Activated T-cell treated with anti-CD3 and anti-CD28 coated beads, Interleukin-2, amount 50 U/mL, for 24 hours (primary cell): ENCODE measurements at places on chromosomes 2 and 18.

DNA sequence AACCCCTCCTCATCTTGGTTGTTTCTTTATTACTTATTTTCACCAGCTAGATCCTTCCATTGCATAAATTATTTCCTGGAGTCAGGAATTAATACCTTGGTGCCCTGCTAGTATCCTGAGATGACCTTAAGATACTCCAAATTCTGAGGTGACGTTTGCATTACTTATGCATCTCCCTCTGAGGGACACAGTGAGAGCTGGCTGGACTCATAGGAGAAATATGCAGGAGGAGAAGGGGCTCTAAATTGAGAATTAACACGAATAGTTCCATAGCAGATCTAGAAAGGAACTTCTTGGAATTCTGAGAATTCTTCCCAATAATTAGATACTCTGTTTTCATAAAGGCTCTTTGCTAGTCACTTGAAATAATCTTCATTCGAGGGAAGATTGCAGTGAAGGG, 310.6 kb upstream of the ZEB2 start:
- no peak for DNase-seq

- no peak for DNase-seq
Measured at GRCh38 chr2:168920504-168921157, 19.5 kb downstream of the G6PC2 start.

GRCh38 chr2:224722770-224723169, 6.6 kb upstream of the CCDC195 start:
- no peak for DNase-seq

GRCh38 chr2:119449521-119449920, 17.9 kb downstream of the TMEM37 start:
- no peak for DNase-seq

GRCh38 chr2:26483957-26484565, 6.1 kb upstream of the OTOF start:
- no peak for DNase-seq

DNA sequence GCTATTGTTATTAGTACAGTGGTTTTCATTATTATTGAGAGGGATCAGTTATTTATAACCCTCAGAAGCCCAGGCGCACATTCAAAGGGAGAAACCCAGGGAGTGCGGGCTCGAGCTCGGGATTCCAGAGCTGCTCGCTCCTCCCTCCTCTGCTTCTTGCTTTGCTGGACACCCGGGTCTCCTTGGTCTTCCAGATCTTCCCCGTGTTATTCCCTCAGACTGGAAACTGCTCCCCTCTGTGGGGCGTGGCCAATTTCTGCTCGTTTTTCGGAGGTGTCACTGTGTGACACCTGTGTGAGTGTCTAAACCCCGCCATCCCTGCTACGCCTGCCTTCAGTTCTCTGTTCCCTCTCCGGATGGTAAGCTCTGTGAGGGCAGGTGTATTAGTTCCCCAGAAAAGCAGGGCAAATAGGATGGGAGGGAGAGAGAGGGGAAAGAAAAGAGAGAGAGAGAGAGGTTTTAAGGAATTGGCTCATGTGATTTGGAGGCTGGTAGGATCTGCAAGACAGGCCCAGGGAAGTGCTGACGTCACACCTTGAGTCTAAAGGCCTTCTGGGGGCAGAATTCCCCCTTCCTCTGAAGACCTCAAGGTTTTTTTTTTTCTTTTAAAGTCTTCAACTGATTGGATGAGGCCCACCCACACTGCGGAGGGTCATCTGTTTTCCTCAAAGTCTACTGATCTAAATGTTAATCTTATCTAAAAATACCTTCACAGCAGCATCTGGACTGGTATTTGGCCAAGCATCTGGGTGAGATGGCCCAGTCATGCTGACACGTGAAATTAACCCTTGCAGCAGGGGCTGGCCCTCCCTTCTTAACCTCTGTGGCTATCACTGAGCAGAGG, 457.3 kb upstream of the ID2 start:
- DNase-seq = no peak
